ENCODE measurements at places on chromosomes 16 and 17. TPM values are rescaled to one million over a fixed set of nuclear protein-coding genes. Genes with fewer than 3 reads are reported as not detected.
A peak's percentile ranks its signal among the peaks of the same experiment; 100 is the strongest.

The NAE1 gene
- 84.6 TPM for total RNA-seq

DNA sequence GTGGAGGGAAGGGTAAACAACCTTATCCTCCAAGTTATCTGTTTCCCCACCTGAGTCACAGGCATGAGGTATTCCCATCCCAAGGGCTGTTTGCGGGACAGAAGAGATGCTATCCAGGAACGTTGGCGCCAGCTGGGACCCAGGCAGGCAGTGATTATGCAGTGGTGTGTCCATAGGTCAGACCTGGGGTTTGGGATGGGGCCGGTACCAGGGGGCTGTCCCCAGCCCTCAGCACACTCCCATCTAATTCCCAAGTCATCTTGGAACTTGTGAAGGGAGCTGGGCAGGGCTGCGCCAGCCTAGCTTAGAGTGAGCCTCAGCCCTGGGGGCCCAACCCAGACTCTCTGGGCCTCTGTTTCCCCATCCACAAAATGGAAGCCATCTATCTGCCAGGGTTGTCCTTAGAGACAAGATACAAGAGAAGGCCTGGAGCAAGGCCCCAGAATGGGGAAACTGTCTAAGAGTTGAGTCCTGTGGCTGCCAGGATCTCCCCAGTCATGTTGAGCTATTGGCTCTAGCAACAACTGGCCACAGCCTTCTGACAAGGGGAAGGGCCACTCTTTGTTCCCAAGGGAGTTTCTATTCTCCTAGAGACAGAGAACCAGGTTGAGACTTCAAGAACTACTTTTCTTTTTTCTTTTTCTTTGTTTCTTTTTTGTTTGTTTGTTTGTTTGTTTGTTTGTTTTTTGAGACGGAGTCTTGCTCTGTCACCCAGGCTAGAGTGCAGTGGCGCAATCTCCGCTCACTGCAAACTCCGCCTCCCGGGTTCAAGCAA is 9.8 kb upstream of the JUP start:
- DNase-seq = peak; percentile 22
- no peaks in the 10 kb centered on the region for H3K27me3 ChIP-seq
- H3K4me1 ChIP-seq = peaks cover 12% of the 10 kb centered on the region
- no peaks in the 10 kb centered on the region for H3K36me3 ChIP-seq
- H3K4me3 ChIP-seq = no peak overlapping the region
- no peak overlapping the region for H3K27ac ChIP-seq

GRCh38 chr17:63476459-63476853 is 405 bp upstream of the ACE start:
- peak overlapping the region; percentile 66 for H3K4me3 ChIP-seq
- peak; percentile 97 for DNase-seq
- H3K36me3 ChIP-seq = no peaks in the 10 kb centered on the region
- H3K4me1 ChIP-seq = peaks cover 12% of the 10 kb centered on the region
- H3K27ac ChIP-seq = no peak overlapping the region

DNA sequence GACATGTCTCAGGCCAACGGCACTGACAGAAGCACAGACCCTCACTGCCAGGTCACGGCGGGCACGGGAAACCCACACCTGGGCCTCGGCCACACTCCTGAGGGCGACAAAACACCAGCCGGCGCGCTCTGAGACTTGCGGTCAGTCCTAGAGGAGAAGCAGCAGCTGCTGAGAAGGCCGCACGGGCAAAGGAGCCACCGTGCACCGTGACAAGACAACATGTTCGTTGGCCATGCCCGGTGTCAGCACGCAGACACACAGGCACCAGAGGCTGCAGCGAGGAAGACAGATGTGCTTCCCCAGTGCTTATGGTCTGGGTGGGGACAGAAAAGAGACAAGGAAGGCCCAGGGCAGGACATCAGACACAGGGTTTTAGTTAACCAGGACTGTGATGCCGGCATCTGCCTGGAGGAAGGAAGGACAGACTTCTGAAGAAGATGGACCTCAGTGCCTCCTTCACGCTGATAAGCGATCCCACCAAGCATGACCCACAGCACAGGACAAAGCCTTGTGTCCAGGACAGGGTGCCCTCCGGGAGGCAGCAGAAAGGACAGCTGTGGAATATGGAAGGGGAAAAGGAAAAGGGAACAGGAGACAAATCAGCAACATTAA is 84.0 kb downstream of the ANKRD11 start:
- no peak overlapping the region for H3K4me3 ChIP-seq
- H3K27me3 ChIP-seq = no peaks in the 10 kb centered on the region
- H3K36me3 ChIP-seq = no peaks in the 10 kb centered on the region
- no peak for DNase-seq
- no peak overlapping the region for H3K27ac ChIP-seq

DNA sequence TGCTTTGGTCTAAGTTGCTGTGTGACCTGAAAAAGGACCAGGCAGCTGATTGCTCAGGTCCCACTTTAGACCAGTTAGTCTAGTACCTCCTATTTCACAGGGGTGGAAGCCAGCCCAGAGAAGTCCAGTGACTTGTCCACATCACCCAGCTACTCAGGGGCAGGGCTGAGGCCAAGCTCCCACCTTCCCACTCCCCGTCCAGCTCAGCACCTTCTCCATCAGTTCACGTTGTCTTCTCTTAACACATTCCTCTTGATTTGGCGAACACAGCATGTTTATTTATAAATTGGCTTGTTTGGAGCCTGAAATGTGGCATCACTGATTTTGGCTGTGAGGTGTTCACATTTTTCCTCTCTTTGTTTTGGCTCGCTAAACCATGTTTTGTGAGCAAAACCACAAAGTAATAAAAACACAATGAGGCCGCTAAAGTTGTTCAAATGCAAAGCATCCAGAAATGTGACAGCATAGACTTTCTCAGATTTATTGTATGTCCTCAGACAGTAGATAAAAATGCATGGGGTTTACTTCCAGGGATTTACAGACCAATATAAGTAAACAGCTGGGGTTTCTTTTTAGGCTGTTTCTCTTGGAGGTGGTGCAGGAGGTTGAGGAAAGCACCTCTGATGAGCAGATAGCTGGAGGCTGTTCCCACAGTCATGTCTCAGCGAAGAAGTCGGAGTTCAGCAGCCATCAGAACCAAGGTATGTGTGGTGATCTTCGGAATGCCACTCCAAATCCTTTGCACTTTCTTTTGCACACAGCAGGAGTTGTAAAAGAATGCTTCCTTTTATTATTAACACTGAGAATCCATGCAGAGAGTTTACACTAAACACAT is 88.4 kb downstream of the PLXDC1 start:
- H3K4me3 ChIP-seq = no peak overlapping the region
- H3K36me3 ChIP-seq = no peaks in the 10 kb centered on the region
- H3K27me3 ChIP-seq = peaks cover 24% of the 10 kb centered on the region

DNA sequence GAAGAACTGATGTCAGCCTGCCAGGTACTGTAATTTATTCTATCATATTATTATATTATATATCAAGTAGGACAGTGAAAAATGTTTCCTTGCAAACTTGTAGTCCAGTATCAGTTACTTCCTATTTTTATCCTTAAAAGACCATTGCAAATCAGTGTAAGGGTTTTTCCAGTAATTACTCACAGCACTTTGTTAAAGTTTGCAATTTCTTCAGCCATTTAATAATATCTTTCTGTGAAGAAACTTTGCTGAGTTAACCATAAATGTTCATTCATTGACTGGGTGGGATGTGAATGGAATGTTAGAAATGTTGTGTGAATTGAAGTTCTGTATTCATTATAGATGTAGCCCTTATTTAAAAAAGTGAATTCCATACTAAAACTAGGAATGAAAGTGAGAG is 26.7 kb downstream of the HAPSTR1 start:
- H3K27me3 ChIP-seq = no peaks in the 10 kb centered on the region
- peaks cover 33% of the 10 kb centered on the region for H3K4me1 ChIP-seq
- no peak for DNase-seq
- no peak overlapping the region for H3K4me3 ChIP-seq
- peak overlapping the region; percentile 18 for H3K27ac ChIP-seq

The SLFN14 gene
- total RNA-seq = under 0.01 TPM

DNA sequence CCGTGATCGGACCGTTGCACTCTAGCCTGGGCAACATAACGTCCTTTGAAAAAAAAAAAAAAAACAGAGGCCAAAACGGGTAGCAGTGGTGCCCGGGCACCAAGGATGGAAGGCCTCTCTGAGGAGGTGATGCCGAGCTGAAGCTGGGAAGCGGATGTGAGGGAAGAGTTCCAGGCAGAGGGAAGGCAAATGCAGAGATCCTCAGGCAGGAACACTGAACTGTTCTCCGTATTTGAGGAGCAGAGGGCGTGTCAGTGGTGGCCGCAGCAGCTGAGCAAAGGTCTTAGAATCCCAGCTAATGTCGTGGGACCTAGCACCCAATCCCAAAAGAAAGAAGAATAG is 656 bp upstream of the KCTD13 start:
- H3K4me3 ChIP-seq = peak overlapping the region; percentile 95
- DNase-seq = peak; percentile 77
- H3K27ac ChIP-seq = peak overlapping the region; percentile 84
- H3K36me3 ChIP-seq = peaks cover 9% of the 10 kb centered on the region

The WNK4 gene
- under 0.01 TPM for total RNA-seq

GRCh38 chr17:81939218-81939617 is 2.1 kb upstream of the PYCR1 start:
- no peak overlapping the region for H3K4me3 ChIP-seq
- H3K27ac ChIP-seq = no peak overlapping the region
- H3K36me3 ChIP-seq = peaks cover 7% of the 10 kb centered on the region
- H3K4me1 ChIP-seq = peaks cover 6% of the 10 kb centered on the region

DNA sequence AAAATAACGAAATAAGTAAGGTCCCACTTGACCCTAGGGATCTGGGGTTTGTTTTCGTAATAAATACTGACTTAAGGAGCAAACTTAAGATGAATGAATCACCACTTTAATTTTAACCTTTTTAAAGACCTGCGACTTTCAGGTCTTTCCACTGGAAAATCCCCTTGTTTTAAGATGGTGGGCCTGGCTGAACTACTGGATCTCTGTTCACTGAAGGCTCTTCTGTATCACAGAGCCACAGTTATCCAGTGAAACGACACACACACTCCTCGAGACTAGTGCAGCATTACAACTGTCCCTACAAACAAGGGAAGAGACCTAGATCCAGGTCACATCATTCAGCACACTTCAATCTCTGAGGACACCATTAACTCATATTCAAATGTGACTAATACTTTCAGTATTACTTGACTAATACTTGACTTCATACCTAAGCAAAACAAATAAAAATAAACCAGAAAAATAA is 299.0 kb downstream of the CEP112 start:
- H3K27me3 ChIP-seq = no peaks in the 10 kb centered on the region
- DNase-seq = no peak
- H3K36me3 ChIP-seq = no peaks in the 10 kb centered on the region
- H3K4me3 ChIP-seq = no peak overlapping the region
- peaks cover 10% of the 10 kb centered on the region for H3K4me1 ChIP-seq

DNA sequence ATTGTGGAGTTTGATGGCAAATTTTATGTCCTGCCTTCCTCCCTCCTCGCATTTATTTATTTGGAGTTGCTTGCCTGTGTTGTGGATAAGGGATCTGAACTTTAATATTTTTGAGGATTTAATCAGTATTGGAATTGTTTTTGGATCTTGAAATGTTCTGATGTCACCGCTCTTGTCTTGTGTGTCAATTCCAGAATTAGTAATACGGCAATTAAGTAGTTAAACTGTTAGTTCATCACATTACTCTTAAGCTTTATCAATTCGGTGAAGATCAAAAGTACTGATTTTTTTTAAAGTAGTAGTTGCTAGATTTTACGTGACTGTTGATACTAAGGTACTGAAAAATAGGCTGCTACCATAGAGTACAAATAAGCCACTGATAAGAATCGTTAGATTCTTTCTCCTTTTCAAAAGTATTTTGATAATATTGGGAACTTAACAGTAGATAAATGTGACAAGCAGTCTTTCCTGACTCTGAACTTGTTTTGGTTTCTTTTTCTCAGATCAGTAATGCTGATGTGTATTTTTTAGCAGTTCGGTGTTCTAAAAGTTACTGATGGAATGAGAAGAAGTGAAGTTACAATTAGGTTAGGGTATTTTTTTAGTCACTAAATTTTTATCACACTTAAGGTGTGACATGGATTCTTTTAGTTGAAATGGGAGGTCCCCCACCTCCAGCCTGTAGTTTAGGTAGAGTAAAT is 2.0 kb downstream of the RBBP6 start:
- peaks cover 4% of the 10 kb centered on the region for H3K36me3 ChIP-seq
- DNase-seq = no peak
- peaks cover 32% of the 10 kb centered on the region for H3K4me1 ChIP-seq

The LHX1 gene
- not detected for total RNA-seq

The SPATA32 gene
- total RNA-seq = not detected

GRCh38 chr17:81315129-81315884 is 20.2 kb upstream of the SLC38A10 start:
- peaks cover 2% of the 10 kb centered on the region for H3K27me3 ChIP-seq
- DNase-seq = no peak
- no peak overlapping the region for H3K27ac ChIP-seq
- no peak overlapping the region for H3K4me3 ChIP-seq

DNA sequence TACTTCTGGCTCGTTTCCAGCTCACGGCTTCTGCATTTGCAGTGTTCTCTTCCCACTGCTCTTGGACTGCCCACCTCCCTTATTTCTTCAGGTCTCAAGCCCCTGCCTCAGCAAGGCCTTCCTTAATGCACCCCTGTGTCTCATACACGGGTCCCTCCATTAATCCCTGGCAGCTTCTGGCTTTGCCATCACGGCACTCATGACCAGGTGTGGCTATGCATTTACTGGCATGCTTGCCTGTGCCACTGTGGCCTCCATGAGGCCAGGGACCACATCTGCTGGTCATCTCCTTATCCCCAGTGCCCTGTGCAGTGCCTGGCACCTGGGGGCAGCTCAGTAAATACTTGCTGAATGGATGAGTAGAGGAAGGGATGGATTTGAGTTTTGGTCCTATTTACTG is 114.1 kb downstream of the C16orf78 start:
- H3K4me3 ChIP-seq = no peak overlapping the region
- no peaks in the 10 kb centered on the region for H3K36me3 ChIP-seq
- H3K4me1 ChIP-seq = no peaks in the 10 kb centered on the region
- peaks cover 4% of the 10 kb centered on the region for H3K27me3 ChIP-seq
- no peak overlapping the region for H3K27ac ChIP-seq

DNA sequence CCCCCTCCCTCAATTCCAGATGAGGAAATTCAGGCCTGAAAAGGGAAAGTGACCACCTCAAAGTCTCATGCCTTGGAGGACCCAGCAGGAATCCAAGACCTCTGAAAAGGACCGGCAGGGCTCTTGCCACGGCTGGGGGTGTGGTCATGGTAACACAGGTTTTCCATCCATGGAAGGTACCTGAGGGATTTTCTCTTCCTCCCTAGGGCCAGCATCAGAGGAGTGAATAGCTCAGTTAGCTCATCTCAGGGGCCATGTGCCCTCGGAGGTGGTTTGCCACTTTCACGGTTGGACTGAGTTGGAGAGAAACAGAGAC is 1.3 kb downstream of the CIITA start:
- peak overlapping the region; percentile 82 for H3K4me3 ChIP-seq
- no peaks in the 10 kb centered on the region for H3K36me3 ChIP-seq
- H3K4me1 ChIP-seq = peaks cover 33% of the 10 kb centered on the region
- H3K27ac ChIP-seq = no peak overlapping the region
- H3K27me3 ChIP-seq = peaks cover 14% of the 10 kb centered on the region
- DNase-seq = no peak

The ACSM3 gene
- total RNA-seq = 1.1 TPM

GRCh38 chr17:82917699-82918345 is 78.0 kb upstream of the ZNF750 start:
- H3K27me3 ChIP-seq = no peaks in the 10 kb centered on the region
- peaks cover 3% of the 10 kb centered on the region for H3K36me3 ChIP-seq
- H3K4me1 ChIP-seq = peaks cover 7% of the 10 kb centered on the region
- no peak overlapping the region for H3K27ac ChIP-seq
- no peak for DNase-seq

GRCh38 chr16:31474173-31474714 is 2.3 kb downstream of the TGFB1I1 start:
- peaks cover 28% of the 10 kb centered on the region for H3K4me1 ChIP-seq
- no peak overlapping the region for H3K4me3 ChIP-seq
- DNase-seq = peak; percentile 99
